ENCODE measurements at places on chromosomes 4 and X. TPM values are rescaled to one million over a fixed set of nuclear protein-coding genes. Genes with fewer than 3 reads are reported as not detected.

The MAGEE1 gene
- total RNA-seq, result 0.88 TPM

The ZFX gene
- 35.5 TPM for total RNA-seq

The CAPN6 gene
- total RNA-seq, result 0.13 TPM

The AKAP14 gene
- total RNA-seq, result not detected

The DCHS2 gene
- total RNA-seq, result 0.52 TPM

The CDX4 gene
- total RNA-seq, result not detected

The SH3D19 gene
- 19.8 TPM for total RNA-seq

The TACR3 gene
- total RNA-seq, result not detected

The RAB40AL gene
- not detected for total RNA-seq

The COL25A1 gene
- 0.08 TPM for total RNA-seq

The ATP2B3 gene
- total RNA-seq, result not detected

The HPGDS gene
- total RNA-seq, result not detected

The FGD1 gene
- 10.9 TPM for total RNA-seq

The VEGFC gene
- total RNA-seq, result 63.4 TPM

The MAGED4B gene
- total RNA-seq, result 63.1 TPM
